ENCODE measurements at places on chromosomes 11 and 22.

GRCh38 chr22:31899669-31900068 is 44.7 kb upstream of the YWHAH start:
- DNase-seq, result no peak

- DNase-seq, result no peak
These were observed 330.7 kb upstream of the NCAM1 start for GRCh38 chr11:112630496-112630895.

DNA sequence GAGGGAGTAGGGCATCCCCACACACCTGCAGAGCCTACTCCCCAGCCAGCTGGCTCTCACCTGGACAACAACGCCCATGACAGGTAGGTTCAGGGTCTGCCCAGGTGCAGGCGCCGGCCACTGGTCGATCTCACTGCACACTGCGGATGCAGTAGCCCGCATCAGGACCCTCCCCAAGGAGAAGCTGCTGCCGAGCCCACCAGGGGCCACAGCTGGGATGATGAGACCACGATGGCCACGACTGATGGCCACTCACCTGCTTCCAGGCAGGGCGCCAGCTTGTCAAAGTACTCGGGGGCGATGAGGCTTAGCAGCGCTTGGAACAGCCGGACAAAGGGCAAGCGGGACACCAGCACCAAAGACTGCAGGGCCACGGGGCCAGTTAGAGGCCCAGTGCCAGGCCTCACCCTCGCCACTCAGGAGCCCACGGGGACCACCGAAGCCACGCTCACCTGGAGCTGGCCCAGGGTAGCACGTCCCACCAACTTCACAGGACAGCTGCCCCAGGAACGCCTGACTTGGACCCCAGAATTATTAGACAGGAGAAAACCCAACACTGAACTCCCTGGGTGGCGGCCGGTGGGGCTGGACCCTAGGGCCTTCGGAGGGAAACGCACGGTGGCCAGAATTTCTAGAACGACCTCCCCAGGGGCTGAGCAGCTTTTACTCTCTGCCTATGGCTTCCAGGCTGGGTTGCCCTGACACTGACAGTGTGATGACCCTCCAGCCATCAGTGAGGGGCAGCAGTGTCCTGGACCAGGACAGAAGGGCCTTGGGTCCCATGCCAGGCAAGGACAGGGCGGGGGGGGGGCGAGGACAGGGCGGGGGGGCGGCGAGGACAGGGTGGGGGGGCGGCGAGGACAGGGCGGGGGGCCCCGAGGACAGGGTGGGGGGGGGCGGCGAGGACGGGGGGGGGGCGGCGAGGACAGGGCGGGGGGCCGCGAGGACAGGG is 8.9 kb upstream of the PLXNB2 start:
- no peak for DNase-seq

DNA sequence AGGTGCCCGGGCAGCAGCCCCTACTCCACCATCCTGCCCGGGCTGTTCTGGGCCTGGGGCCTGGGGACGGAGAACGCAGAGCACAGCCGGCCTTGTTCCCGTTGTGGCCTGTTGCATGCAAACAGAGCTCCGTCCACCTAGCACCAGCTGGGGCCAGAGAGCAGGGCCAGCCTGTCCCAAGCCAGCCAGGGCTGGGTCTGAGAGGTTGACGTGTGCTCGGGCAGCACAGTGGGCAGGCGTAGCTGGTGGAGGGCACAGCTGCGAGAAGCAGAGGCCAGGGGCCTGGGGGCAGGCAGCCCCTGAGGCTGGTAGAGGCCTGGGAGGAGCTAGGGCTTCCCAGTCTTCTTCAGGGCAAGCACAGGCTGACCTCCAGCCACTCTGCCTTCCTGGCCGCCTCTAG is 1192.6 kb downstream of the BRD1 start:
- DNase-seq, result no peak

DNA sequence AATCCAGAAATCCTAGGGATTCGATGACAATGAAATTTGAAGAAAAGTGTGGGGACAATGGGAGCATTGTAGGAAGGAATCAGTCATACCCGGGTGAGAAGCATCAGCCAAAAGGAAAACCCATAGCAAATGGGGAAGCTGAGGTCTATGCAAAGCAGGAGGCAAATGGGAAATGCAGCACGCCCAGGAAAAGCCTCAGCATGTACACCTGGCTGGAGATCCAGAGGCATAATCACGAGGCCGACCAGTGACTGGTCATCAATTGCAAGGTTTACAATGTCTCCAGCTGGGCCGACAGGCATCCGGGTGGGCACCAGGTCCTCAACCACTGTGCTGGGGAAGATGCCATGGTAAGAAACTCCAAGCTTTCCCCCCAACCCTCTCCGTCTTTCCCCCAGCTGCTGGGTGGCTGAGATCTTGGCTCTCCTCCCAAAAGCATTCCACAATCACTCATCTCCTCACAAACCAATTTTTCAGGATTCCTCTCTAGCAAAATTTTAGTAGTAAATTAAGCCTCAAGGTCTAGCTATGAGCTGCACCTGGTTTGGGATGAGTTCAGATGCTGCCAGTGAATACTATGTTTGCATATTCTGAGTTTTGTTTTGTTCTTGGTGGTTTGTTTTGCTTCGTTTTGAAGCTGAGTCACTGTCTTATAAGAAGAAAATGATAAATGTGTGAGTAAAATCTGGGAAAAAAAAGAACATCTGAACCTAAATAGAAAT is 98.0 kb upstream of the OR5AK2 start:
- DNase-seq, result no peak
